ENCODE measurements at places on chromosomes 3 and 15. TPM values are rescaled to one million over a fixed set of nuclear protein-coding genes. Genes with fewer than 3 reads are reported as not detected.

DNA sequence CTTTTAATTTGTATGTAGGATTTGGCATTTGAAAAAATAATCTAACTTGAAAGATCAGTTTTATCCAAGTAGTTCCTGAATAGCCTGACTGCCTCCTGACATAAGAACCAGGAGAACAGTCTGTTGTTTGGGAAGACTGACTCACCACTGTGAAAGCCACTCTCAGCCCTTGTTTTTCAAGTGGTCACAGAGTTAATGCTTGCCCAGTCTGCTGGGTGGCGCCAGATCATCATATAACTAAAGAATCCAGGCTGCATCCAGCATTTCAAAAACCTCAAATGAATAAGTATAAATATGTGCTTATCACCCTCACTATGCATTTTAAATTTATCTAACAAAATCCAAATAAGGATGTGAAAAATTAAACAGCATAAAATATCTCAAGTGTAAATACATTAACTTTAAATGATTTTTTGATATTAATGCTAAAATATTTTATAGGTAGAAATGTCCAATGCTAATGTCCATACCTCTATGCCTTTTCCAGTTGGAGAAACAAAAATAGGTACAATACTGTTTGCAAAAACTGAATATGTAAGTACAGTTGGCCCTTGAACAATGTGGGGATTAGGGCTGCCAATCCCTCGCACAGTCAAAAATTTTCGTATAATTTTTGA lies 26.9 kb upstream of the ZBBX start:
- DNase-seq, result no peak

- DNase-seq, result no peak
These were observed 154.7 kb upstream of the GOLIM4 start for GRCh38 chr3:168250415-168250861.

- DNase-seq, result no peak
These were observed 219.0 kb downstream of the SHQ1 start for GRCh38 chr3:72629191-72629631.

GRCh38 chr3:49724586-49724985 lies 835 bp upstream of the GMPPB start:
- DNase-seq, result peak; percentile 41

The TMEM158 gene
- not detected for total RNA-seq
